Naive thymus-derived CD4-positive, alpha-beta T cell (primary cell): ENCODE measurements at places on chromosomes 1 and 21.

GRCh38 chr1:167611983-167612382 lies 18.0 kb upstream of the RCSD1 start:
- DNase-seq, result no peak

DNA sequence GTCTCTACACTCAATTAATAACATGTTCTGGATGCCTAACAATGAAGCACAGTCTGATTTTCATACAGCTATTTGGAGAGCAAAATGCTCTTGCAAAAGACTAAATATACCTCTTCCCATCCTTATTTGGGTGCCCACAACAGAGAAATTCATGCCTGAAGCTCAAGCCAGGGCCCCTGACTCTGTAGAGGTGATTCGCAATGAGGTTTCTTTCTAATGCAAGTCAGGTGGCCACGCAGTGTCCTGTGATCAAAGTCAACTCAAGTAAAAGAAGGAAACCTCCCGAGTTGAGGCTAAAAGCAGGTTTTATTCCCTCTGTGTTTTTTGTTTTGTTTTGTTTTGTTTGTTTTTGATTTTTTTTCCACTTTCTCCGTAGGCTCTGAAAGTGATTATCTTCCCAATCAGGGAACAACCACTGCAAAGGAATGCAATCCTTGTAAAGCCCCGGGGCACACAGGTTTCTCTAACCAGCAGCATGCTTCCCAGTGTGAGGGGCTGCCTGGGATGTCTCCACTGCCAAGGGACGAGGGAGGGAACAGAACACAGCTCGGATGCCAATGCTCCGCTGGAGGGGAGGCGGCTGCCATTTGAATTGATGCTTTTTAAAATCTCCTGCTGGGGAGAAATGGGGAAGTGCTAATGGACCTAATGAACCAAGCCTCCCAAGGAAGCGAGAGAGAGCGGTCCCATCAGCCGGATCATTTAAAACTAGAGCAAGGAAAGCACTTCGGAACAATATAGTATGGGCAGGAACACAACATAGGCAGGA lies 73.8 kb upstream of the SSX2IP start:
- DNase-seq, result no peak

DNA sequence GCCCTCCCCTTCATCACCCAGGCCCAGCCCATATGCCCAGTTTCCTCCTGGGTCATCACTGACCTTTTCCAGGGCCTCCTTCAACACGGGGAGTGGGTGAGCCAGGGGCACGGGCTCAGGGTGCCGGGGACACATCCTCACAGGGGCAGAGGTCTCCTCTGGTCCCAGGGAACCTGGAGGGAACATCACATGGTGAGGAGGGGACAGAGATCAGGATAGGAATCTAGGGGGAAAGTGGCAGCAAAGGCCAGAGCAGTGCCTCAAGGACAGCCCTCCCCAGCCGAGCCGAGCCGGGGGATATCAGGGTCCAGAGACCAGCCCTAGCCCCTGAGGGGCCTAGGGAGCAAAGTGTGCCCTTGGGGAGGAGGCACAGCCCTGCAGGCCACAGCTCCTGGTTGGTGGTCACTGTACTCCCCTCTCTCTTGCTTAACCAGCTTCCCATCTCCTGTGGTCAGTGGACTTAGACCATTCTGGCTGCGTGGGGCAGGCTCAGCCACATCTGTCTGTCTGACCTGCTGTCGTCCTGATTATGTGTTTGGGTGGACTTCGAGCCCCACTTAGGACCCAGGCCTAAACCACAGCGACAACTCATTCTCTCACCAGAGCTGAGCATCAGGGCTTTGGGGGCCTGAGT lies 9.5 kb downstream of the LACTBL1 start:
- no peak for DNase-seq

- DNase-seq, result no peak
Observed at GRCh38 chr1:110631836-110632620, 25.9 kb upstream of the KCNA2 start.

- no peak for DNase-seq
Observed at GRCh38 chr1:45356186-45356585, 15.9 kb upstream of the MUTYH start.

DNA sequence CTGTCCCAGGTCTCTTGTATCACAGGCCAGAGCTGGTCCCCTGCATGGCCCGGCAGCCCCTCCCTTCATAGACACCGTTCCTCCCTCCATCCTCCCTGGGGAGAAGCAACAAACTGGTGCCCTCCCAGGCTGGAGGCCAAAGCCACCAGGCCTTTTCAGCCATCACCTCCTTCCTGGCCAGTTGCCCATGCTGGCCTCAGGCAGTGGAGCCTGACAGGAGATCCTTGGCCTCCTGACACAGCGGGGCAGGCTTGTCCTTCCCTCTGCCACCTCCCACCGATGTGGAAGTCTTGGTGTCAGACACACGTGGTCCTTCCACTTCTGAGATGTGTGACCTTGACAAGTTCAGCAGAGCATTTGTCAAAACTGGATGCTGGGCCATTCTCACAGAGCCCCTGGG lies 206.0 kb downstream of the HIVEP3 start:
- DNase-seq, result no peak

GRCh38 chr1:57483954-57484353 lies 60.1 kb upstream of the DAB1 start:
- no peak for DNase-seq

DNA sequence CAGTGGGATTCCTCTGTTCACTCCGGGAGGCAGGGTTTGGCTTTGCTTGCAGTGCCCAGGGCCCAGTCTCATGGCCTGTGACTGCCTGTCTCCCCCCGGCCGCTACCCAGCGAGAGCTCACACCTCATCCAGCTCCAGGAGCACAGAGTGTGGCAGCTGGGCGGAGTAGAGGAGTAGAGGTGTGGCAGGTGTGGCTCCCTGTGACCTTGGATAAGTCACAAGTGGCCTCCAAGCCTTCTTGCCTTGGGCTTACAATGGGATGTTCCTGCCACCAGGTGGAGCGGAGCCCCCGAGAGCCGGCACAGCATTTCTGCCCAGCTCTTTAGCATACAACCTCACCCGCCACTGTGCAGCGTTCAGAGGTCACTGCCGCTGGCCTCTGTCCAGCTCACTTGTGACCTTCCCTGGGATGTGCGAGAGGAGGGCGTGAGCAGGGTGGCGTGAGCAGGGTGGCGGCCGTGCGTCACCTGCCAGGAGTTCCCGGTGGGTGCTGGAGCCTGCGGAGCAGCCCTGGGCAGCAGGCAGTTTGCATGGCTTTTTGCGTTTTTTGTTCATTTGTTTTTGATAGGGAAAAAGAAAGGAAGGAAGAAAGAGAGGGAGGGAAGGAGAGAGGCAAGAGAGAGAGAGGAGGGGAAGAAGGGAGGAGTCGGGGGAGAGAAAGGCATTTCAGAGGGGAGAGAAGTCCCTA lies 42.4 kb downstream of the CRYAA start:
- DNase-seq, result no peak

- DNase-seq, result no peak
Observed at GRCh38 chr1:6447016-6447817, 18.8 kb downstream of the TNFRSF25 start.

DNA sequence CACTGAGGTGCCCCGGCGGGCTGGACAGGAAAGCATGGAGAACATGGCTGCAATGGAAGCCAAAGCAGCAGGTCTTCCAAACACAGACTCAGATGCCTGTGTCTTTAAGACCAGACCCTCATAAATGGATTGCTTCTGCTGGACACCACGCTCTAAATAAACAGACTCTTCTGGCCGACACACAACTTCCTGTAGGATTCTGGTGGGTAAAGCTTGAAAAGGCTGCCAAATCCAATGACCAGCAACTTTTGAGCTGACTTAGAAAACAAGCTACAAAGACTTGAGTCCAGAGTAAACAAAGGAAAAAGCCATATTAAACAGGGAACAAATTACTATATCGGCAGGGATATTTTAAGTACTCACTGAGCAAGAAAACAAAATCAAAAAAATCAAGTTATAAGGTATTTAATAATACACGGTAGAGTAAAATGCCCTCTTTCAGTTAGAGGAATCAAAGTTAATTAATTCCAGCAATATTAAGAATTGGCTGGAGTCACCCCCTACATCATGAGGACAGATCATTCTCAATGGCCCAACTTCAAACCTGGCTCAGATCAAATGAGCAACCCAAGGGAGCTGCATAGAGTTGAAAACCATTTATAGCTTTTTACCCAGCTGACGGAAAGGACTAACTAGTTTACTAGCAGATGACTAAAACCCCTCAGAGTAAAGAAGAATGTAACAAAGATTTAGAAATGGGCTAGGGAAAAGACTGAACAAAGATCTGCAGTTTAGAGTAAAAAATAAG lies 102.4 kb downstream of the TGFBR3 start:
- no peak for DNase-seq

DNA sequence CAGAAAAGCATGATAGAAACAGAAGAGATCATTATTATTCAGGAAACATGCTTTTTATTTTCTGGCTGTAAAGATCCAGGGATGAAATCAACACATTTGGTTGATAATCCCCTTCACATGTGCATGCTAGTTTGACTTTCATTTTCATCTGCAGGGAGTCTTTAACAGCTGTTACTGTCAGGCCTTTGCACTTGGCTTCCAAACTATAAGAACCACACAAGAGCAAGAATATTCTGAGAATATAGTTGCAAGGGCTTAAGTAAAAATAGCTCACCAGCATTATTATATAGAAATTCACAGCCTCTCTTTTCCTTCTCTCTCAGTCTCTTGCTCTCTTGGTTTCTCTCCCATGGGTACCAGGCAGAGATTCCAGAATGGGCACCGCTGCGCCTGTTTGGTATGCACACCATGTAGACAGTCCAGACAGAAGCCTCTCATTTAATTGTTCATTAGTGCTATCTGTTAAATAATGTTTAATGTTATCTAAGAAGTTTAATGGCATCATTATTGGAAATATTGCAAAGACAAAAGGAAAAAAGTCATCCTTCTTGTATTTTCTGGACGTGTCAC lies 622.3 kb upstream of the PLXNA2 start:
- no peak for DNase-seq

- DNase-seq, result no peak
Observed at GRCh38 chr1:38153778-38154470, 107.3 kb upstream of the POU3F1 start.

GRCh38 chr1:211345719-211346118 lies 19.1 kb downstream of the TRAF5 start:
- DNase-seq, result no peak

- DNase-seq, result no peak
Observed at GRCh38 chr1:167332503-167332902, 111.8 kb downstream of the POU2F1 start.

DNA sequence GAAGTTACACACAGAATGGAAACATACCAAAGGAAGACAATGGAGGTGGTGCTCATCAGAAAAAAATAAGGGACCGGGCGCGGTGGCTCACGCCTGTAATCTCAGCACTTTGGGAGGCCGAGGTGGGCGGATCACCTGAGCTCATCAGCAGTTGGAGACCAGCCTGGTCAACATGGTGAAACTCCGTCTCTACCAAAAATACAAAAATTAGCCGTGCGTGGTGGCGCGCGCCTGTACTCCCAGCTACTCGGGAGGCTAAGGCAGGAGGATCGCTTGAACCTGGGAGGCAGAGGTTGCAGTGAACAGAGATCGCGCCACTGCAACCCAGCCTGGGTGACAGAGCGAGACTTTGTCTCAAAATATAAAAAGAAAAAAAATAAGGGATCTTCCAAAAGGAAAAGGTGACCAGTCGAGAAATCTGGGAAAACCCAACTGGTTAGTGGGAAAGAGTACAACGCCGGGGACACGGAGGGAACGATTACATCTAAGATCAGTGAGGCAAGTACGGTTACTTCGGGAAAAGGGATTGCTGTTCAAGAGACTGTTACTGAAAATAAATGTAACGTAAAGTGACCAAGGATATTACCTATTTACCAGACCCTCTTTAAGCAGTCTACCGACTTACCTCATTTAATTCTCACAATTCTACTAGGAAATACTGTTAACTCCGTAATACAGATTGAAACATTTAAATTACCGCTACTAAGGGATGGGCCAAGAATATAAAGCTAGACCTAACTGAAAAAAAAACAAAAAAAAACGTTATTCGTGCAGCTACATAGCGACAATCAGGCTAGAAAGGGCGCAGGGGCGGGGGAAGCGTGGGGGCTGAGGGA lies 822 bp downstream of the CCT3 start:
- DNase-seq, result no peak

GRCh38 chr1:32992489-32993323 lies 28.1 kb upstream of the RNF19B start:
- no peak for DNase-seq

- DNase-seq, result no peak
Observed at GRCh38 chr1:236552096-236552495, 28.3 kb downstream of the LGALS8 start.

DNA sequence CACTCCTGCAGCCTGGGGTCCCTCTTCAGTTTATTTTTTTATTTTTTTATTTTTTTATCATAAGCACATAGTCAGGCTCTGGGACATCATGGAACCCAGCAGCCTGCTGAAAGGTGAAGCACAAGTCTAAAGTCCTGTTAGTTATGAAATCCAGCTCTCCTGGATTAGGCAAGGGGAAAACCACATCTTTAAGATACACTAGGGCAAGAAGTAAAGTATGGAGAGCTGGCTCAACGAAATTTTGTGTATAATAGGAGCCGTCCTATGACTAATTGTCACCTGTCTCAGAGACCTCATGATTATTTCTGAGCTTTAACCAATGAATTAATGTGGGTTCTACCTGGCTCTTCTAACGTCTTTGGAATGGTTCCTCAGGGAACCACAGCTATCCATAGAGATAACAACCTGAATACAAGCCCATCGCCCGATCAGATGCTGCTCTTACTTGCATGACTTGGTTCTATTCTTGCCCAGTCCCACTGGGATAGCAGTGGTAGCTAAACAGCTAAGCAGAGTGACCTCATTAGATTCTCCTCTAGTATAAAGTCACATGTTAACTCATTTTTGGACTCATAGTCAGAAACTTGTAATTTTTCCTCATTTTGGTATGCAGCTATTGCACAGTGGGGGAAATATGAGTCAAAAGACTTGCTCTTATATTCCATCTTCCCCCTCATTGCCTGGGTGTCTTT lies 122.7 kb downstream of the LMO4 start:
- no peak for DNase-seq

DNA sequence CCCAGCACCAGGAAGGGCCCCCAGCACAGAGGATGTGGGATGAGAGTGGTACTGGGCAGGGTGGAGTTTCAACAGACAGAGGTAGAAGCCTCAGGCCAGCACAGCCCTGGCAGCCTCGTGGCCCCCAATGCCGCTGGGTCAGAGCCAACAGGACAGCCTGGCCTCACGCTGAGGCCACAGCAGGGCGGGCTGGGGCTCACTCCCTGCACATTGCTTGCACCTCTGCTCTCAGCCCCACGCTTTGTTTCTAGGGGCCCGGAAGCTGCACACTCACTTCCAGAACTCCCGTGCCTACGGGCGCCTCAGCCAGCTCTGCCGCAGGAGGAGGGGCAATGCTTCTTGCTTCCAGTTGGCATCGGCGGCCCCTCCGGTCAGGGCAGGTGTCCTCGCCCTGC lies 72.9 kb downstream of the SIK1 start:
- DNase-seq, result no peak

DNA sequence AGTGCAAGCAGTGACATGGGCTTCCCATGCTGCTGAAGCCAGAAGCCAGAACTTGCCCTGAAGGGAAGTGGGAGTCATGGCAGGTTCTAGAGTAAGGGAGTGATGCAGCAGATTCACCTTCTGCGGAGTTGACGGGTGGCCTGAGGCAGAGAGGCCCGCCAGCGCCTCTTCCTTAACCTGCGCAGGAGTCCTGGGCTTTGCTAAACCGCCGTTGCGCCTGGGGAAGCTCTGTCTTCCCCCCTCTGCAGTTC lies 67.3 kb downstream of the OBSCN start:
- no peak for DNase-seq

- no peak for DNase-seq
Observed at GRCh38 chr1:27004471-27005165, 8.0 kb downstream of the TENT5B start.
